CD4-positive, alpha-beta T cell (primary cell): ENCODE measurements at places on chromosomes 3 and 15.

DNA sequence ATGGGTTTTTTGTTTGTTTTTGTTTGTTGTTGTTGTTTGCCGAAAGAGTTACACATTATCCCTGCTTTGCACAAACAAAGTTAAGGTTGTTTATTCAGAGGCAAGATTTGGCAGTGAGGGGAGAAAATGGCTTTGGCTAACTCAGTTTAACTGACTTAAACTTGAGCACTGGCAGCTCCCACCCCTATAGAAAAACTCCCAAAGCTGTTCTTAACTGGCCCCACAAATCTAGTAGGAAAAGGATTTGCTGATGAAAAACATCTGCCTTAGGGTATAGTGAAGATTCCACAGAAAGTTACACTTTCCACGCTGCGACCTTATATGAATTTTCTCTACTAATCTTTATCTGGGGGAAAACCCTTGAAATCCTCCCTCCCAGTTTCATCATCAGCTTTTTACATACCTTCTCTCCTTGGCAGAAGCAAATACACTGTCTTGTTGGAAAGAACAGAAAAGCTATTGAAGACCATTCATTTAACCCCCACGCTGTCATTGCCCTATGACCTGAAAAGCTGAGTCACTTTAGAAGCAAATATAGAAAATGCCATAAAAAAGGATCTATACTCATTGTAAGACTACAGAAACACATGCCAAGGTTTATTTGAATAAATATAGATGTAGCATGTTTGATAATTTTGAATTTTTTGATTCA, 551.7 kb downstream of the NR2F2 start:
- no peak for DNase-seq

DNA sequence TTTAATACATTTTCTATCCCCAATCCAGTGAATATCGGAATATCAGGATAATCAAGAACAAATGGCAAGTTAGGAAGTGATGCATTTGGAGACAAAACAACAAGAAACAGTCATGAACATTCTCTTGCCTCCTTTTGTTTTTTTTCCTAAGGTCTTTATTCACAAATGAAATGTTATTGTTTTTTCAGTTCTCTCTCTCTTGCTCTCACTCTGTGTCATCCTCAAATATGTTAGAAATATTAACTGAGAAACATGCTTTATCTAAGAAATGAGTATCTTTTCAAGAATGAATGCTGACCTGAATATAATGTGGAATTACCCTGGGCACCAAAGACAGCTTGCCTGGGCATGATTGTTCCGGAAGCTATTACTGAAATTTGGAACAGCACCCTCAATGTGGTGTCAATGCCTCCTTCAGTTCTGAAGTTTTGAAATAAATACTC, 51.3 kb downstream of the RBMS3 start:
- no peak for DNase-seq

- no peak for DNase-seq
Measured at GRCh38 chr3:112776000-112776399, 70.7 kb downstream of the CD200R1L start.

GRCh38 chr3:150238048-150238802, 169.9 kb upstream of the TSC22D2 start:
- DNase-seq, result no peak

- no peak for DNase-seq
Measured at GRCh38 chr15:45631776-45632175, 3.1 kb upstream of the SQOR start.

DNA sequence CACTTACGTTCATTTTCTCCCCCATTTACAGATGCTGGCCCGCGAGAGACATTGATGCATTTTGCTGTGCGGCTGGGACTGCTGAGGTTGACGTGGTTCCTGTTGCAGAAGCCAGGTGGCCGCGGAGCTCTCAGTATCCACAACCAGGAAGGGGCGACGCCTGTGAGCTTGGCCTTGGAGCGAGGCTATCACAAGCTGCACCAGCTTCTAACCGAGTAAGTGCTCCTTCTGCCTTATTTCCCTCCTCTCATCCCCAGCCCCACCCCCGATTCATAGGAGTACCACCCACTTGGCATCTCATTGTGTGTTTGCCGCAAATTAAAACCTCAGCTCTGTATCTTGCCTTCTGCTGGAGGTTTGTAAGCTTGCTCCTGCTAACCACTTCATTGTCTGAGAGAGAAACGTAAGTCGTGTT, 163.3 kb downstream of the AKAP13 start:
- peak; percentile 20 for DNase-seq
